Effector memory CD4-positive, alpha-beta T cell (primary cell): ENCODE measurements at places on chromosomes 5 and 9.
A peak's percentile ranks its signal among the peaks of the same experiment; 100 is the strongest.

DNA sequence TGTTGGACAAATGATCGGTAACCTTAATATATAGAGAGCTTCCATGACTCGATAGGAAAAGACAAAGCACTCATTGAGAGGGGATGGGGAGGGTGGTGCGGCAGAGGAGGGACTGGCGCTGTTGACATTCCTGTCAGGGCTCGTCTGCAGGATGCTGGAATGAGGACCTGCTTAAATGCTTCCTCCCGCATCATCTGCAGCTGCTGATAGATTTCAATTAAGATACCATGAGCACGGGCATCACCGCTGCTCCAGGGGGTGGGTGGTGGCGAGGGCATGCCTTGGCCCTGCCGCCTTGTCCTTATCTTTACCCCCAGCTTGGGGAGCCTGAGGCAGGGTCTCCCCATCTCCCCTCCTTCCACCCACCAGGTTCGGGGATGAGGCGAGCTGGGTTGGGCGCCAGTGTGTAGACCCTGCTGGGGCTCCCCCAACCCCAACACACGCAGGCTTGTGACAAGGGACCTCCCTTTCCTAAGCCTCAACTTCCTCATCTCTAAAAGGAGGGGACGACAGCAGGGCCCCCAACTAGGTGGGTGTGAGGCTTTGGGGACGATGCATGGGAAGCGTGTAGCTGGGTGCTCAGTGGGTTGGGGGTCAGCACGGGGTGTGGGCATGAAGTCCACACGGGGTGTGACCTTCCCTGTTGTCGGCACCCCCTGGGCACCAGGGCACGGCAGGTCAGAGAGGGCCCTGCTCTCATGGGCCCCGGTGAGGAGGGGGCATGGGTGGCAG lies 11.7 kb upstream of the QRFP start:
- no peak for DNase-seq

- DNase-seq, result no peak
Observed at GRCh38 chr9:98484162-98484561, 224.6 kb downstream of the GABBR2 start.

DNA sequence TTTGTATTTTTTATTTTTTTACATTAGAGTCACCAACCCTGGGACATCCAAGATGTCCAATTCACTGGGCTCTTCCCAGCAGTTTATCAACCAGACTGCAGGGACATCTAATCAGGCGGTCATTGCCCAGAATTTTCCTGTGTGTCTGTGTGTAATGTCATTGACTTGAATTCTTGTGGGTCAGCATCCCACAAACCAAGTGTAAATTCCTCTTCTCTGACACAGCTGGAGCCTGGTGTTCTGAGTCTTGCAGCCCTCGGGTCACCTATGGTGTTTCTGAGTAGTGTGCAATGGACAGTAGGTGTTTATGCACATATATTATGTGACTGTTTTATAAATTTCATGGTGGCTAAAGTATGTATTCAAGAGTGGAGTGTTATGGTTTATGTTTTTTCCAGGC lies 815.7 kb downstream of the SEMA5A start:
- no peak for DNase-seq

- DNase-seq, result no peak
Observed at GRCh38 chr5:39164016-39164415, 55.3 kb downstream of the FYB1 start.

- no peak for DNase-seq
Observed at GRCh38 chr5:52043543-52043942, 660.3 kb downstream of the ISL1 start.

- no peak for DNase-seq
Observed at GRCh38 chr5:40381676-40382363, 297.9 kb upstream of the PTGER4 start.

DNA sequence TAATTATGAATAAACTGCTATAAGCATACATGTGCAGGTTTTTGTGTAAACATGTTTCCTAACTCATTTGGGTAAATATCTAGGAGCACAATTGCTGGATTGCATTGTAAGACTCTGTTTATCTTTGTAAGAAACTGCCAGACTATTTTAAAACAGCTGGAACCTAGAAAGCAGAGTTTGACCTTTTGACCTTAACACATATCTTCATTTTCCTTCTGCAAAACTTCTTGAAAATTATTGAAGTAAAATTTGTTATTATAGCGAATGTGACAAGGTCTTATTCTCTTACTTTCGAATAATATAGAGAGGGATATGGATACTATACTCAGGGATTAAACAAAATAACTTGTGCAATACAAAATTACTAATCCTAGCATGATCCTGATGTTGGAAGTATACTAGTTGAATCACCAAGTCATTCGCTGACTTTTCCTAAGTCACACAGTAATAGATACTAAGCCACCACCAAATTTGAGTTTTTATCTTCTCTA lies 3.2 kb upstream of the ANXA1 start:
- DNase-seq, result no peak

DNA sequence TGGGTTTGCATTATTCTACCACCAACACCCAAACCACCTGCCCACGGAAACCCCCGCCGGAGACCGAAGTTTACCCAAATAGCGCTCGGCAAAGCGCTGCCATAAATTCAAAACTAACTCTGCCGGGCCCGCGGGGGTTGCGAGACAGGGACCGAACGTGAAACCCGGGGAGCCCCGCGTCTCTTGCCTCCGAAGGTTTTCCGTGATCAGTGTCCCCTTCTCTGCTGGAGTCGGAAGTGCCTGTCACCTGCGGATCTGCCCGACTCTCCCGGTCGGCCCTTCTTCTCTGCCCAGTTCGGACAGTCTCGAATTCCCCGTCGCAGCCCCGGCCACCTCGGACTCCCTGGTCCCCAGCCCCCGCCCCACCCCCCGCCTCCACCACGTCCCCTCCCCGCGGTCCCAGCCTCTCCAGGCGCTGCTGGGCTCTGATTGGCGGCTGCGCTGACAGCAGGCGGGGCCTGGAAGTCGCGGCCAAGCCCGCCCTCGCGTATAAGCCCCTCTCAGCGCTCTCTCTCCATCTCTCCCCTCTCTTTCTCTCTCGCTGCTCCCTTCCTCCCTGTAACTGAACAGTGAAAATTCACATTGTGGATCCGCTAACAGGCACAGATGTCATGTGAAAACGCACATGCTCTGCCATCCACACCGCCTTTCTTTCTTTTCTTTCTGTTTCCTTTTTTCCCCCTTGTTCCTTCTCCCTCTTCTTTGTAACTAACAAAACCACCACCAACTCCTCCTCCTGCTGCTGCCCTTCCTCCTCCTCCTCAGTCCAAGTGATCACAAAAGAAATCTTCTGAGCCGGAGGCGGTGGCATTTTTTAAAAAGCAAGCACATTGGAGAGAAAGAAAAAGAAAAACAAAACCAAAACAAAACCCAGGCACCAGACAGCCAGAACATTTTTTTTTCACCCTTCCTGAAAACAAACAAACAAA lies at the start of gene RORB:
TSS of gene RORB (plus strand) at position 517 of the 929 bp plus-strand sequence. CDS start 642 bp downstream, outside the sequence.
- DNase-seq, result peak; percentile 19

DNA sequence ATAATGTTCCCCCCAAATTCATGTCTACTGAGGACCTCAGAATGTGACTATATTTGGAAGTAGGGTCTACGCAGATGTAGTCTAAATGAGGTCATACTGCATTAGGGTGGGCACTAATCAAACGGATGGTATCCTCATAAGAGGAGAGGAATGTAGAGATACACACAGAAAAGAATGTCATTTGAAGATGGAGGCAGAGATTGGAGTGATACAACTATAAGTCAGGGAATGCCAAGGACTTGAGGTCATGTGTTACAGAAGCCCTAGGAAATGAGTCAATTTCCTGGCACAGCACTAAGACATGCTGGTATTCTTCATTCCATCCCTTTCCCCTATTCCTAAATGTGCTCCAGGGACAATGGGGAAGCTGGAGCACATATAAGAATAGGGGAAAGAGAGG lies 758 bp upstream of the PDCD1LG2 start:
- DNase-seq, result no peak

DNA sequence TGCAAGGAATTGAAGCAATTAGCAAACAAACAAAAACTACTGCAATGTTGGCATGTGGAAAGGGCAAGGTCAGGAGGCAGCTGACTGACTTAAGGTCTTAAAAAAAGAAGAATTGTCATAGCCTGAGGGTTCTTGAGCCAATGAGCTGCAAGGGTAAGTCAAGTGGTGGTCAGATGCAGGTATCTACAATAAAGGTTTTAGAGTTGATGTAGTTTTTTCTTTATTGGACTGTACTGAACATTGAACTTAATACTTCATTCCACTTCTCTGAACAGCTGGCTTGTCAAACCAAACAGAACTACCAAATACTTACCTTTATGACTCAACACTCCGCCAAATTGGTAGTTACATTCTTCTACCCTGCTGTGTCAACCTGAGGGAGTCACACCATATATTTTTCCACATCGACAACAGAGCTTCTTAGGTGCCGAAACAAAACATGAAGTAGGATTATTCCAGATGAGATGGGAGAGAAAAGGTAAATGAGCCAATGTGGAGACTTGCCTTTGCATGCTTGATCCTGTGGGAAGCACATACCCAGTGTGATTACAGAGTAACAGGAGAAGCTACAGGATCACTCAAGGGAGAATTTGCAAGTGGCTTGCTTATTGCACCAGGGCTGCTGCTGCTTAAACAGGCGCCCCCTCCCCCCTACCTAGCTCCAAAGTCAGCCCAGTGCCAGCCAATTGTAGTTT lies 35.3 kb downstream of the EQTN start:
- no peak for DNase-seq

DNA sequence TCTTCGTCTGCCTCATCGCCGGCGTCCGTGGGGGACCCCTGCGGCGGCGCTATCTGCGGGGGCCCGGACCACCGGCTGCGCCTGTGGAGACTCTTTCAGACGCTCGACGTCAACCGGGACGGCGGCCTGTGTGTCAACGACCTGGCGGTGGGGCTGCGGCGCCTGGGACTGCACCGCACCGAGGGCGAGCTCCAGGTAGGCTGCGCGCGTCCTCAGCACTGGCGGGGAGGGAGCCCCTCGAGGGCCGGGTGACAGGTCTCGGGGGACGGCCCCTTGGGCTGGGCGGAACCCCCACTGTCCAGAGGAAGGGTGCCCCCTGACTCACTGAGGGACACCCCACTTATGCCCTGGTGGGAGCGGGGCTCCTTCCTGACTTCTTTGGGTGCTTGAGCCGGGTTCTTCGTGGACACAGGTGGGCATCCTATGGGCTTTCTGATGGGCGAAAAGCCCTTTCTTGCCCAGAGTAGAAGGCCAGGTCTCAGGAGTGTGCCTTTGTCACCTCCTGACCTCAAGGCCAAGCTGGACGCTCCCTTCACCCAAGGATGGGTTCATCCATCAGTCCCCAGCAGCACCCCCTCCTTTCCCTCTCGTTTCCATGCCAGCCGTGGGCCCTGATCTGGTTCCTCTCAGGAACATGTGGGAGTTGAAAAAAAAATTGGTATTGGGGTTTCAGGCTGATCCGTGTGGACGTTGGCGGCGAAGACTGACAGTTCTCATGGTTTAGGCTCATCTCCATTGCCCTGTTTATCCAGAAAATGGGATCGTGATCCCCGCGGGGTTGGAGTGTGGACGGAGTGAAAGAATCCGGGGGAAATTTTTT lies 564 bp downstream of the SLC25A25 start:
- peak; percentile 38 for DNase-seq

DNA sequence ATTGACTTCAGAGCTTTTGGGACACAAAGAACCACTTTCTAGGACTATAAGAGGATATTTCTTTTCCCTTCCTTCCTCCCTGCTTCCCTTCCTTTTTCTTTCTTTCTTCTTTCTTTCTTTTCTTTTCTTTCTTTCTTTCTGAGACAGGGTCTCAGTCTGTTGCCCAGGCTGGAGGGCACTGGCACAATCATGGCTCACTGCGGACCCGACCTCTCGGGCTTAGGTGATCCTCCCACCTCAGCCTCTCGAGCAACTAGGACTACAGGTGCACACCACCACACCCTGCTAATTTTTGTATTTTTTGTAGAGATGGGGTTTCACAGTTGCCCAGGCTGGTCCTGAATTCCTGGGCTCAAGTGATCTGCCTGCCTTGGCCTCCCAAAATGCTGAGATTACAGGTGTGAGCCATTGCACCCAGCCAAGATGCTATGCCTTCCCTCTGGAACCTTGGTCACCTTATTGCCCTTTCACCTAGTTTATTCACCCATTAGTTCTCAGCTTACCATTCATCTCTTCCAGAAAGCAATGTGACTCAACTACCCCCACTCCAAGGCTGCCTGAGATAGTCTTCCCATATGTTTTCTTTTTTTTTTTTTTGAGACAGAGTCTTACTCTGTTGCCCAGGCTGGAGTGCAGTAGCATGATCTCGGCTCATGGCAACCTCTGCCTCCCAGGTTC lies 10.1 kb downstream of the PLIN2 start:
- no peak for DNase-seq

DNA sequence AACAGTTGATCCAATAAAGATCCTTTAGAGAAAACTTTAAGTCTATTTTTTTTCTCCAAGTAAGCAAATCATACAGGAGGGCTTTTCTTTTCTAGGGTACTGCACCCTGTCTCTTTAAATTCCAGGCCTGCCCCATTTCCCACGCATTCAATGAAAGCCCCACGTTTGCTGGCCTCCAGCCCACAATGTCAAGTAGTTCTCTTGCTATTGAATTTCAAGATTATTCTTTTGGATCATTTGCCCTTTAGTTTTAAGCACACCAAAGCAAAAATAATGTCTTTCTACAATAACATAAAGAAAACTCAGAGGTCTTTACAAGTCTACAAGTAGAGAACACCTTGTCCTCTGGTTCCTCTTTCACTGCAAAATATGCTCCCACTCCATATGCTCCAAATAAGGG lies 15.6 kb downstream of the MLLT3 start:
- DNase-seq, result no peak

DNA sequence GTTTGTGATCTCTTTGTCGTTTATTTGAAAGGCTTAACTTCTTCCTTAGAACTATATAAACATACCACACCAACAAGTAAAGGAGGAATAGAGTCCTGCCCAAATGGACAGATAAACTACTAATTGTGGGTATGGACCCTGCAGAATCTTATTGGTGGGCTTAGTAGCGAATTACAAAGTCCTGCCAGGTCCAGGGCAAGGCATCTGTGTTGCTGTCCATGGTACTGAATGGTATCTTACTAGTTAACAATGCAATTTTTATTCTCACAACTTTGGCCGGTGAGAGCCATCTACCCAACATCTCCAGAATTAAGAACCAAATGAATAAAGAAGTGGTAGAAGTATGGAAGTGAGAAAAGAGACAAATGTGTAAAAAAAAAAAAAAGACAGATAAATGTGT lies 1782.4 kb upstream of the WWC1 start:
- DNase-seq, result no peak

GRCh38 chr5:56985936-56986625 lies 34.2 kb upstream of the MIER3 start:
- no peak for DNase-seq

DNA sequence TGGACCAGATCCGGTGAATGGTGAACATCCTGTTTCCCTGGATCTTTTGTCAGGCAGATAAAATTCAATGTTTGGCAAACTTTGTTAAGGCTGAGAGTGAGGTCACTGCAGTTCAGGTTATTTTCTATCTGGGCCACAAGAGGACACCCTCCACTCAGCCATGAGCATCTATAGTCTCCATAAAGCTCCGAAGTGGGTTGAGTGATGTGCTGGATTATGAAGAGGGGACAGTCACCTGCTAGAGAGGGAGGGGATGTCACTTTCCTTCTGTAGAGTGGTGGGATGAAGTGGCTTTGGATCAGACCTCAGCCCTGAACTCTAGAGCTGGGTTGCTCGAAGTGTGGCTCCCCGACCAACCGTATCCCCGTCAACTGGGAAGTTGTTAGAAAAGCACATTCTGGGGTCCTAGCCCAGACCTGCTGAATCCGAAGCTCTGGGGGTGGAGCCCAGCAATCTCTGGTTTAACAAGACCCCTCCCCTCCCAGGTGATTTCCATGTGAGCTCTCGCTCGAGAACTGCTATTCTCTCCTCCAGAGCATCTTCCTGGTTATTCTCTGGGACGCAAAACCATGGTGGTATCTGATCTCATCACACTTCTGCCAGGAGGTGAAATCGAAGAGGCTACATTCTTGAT lies 31.8 kb upstream of the FGF1 start:
- DNase-seq, result no peak

GRCh38 chr9:130624154-130624553 lies 40.2 kb upstream of the PRDM12 start:
- DNase-seq, result no peak
